ENCODE measurements at places on chromosomes 7 and 10.
A peak's percentile ranks its signal among the peaks of the same experiment; 100 is the strongest.

GRCh38 chr7:43039346-43039745 is 73.1 kb upstream of the HECW1 start:
- no peak for DNase-seq

DNA sequence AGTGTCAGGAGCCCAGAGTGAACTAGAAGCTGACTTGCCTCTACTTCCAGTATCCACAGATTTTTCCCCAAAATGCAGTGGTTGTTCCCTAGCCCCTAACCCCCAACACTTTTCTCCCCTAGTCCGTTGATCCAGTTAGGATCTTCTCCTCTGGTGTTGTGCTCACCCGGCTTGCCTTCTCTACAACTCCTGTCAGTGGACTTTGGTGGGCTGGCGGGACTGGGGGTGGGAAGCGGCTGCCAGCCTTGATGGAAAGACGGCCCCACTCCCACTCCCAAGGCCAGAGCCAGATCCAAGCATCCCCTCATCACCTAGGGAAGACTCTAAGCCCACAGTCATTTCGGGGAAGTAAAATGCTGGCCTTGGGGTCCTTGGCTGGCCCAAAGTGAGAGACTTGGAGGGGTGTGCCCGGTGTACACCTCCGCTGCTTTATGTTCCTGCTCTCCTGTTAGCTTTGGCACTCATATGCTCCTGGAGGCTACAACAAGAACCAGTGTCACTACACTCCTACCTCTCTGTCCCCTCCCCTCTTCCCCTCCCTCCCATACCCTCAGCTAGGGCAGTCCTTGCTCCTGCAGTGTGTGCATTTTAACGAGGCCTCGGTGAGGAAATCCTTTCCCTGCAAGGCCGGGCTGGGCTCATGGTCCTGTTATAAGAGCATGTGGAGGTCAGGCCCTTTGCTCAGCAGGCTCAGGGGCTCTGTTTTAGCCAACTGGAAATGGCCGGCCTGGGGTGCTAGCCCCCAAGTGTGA is 930 bp upstream of the HOXA10 start:
- no peak for DNase-seq

DNA sequence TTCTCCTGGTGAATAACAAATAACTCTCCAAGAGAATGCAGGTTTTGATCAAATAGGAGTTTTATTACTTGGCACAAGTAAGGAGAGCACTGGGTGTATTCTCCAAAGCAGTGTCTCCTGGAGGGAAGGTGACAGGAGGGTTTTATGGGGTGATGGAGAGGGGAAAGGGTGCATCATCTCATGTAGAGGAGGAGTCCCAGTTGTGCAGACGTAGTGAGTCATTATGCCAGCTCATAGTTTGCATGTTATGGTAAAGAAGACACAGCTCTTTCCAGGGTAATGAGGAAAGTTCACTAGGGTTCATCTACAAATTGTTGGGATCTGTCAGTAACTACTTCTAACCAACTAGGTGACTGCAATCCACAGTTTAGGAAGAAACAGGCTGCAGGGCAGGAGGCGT is 347.9 kb upstream of the MEOX2 start:
- no peak for DNase-seq

DNA sequence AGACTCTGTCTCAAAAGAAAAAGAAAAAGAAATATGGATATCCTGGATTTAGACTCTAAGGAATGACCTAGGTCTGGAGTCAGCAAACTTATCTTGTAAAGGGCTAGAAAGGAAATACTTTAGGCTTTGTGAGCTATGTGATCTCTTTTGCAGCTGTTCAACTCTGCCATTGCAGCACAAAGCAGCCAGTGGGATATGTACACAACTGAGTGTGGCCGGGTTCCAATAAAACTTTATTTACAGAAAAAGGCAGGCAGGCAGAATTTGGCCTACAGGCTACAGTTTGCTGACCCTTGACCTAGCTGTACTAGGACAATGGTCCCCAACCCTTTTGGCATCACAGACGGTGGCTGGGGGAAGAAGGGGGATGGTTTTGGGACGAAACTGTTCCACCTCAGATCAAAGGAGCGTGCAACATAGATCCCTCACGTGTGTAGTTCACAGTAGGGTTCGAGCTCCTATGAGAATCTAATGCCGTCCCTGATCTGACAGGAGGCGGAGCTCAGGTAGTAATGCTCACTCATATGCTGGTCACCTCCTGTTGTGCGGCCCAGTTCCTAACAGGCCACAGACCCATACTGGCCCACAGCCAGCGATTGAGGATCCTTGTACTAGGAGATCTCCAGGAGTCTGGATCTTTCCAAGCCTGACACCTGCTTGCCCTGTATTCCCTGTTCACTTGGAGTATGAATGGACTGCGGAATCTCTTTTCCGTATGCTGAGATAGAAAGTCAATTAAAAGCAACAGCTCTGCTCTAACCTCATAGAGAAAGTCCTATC is 63.0 kb downstream of the CUL1 start:
- no peak for DNase-seq

GRCh38 chr10:25288181-25288580 is 113.4 kb downstream of the GPR158 start:
- DNase-seq = no peak

DNA sequence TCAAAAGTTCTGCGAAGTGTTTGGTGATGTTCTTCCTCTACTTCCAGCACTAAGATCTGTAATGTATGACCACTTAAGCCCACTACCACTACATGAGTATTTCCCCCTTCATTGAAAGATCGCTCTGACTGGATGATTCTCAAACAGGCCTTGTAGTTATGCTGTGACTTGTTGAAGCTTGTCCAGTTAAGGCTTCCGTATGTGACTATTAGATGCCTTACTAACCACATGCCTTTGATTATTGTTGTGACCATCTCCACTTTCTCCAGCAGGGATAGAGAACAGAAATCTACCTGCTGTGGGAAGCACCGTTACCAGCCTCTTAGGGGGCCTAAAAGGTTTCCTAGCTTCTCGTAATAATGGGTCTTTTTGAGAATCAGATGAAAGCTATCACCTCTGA is 81.1 kb downstream of the NOC3L start:
- DNase-seq = no peak

DNA sequence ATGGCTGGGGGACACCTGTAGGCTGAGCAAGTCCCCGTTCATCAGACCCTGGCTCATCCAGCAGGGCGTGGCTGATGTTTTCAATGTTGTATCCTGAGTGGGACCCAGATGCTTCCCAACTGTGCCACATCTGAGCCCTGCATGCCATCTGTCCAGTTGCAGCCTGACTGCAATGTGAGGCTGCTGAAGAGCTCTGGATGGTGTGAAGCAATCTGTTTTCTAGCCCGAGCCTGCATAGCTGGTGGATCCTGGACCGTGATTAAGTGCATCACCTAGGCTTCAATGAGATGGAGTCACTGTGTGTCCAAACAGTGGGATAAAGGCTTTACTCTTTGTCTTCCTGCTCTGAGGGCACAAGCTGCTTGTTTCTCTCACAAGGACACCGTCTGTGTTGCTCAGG is 99.8 kb downstream of the TCF7L2 start:
- DNase-seq = no peak

GRCh38 chr10:129106314-129106713 is 360.7 kb upstream of the MGMT start:
- DNase-seq = no peak

GRCh38 chr7:50069613-50070012 is 23.4 kb downstream of the ZPBP start:
- DNase-seq = no peak

GRCh38 chr7:153103202-153103601 is 343.6 kb downstream of the ACTR3B start:
- DNase-seq = no peak

DNA sequence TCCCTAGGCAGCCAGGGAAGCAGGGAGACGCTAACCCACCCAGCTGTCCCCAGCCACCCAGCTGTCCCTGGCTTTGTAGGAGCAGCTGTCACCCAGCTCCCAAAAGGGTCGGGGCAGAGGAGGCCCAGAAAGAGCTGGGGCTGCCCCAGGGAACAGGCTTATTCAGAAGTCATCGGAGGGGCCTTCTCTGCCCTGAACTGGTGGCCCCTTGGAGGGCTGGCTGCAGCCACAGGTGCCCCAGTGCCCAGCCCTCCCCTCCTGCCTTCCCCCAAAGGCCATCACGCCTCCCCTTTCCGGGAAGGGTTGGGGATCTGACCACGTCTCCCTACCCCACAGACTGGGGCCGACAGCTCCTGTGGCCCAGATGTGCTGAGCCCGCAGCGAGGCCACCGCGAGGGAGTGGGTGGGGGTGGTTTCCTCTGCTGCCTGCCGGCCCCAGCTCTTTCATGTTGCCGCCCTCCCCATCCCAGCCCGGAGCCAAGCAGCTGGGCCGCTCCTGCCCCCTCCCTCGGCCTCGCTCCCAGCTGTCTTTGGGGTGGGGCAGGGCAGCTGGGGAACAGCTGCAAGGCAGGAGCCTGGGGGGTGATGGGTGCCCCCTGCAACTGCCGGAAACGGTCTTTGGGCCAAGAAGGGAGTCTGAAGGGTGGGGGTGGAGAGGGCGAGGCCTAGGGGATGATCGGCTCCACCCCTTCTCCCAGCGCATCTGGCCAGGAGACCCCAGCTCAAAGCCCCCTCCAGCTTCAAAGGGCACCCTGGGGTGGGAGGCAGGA is 16.8 kb downstream of the TRIM8 start:
- peak; percentile 94 for DNase-seq

All from GM12892 (cell line).